ENCODE measurements at places on chromosomes 11 and 22.

- peaks cover 1% of the 10 kb centered on the region for H3K36me3 ChIP-seq
- no peak overlapping the region for H3K4me3 ChIP-seq
- peak; percentile 33 for DNase-seq
- peak overlapping the region; percentile 92 for H3K27ac ChIP-seq
- peaks cover 74% of the 10 kb centered on the region for H3K4me1 ChIP-seq
- H3K27me3 ChIP-seq: no peaks in the 10 kb centered on the region
Observed at GRCh38 chr11:124748481-124749343, 3.3 kb downstream of the VSIG2 start.

DNA sequence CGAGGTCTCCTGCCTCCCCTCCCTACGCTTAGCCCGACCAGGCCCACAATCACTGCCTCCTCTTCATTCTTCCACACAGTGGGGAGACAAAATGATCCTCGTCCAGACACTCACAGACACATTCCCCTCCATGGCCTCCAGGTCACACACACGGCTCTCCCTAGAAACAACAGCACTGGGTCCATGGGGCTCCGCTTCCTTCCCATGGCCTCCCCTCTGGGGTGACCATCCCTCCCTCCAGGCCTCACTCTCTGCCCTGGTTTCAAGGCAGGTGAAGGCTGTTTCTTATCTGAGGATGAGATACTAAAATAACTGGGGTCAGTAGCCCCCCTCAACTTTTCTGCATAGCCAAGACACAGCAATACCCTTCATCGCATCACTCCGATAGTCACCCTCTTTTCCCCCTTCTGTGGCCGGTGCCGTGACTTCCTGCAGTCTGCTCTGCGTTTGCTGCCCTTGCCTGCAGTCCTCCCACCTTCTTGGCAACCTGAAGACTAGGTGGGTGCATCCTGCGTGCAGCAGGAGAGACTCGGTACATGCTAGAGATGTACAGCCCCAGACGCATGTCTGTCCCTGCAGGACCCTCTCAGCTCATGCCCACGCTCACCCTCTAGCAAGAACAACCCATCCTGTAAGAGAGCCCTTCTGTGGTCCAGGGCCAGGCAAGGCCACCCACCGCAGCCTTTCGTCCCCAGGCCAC, 55.8 kb downstream of the CD6 start:
- no peaks in the 10 kb centered on the region for H3K27me3 ChIP-seq
- no peak overlapping the region for H3K27ac ChIP-seq
- H3K4me1 ChIP-seq: peaks cover 3% of the 10 kb centered on the region
- no peak for DNase-seq
- no peak overlapping the region for H3K4me3 ChIP-seq

DNA sequence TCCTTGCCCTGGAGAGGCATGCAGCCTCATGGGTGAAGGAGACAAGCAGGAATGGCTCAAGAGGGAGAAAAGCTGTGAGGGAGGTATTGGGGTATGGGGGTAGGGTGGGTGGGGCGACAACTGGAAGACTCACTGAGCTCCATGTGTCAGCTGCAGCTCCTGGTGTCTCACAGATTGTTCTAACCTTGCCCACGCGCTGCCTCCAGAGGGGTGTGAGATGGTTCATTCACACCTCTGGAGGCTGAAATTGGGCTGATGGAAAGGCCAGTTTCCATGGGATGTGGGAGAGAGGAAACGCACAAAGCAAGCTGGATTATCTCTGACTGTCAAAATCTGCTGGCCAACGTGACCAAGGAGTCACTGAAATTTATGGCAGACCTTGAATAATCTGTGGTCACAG, 400.4 kb upstream of the NARS2 start:
- no peaks in the 10 kb centered on the region for H3K27me3 ChIP-seq
- no peak overlapping the region for H3K4me3 ChIP-seq
- no peak overlapping the region for H3K27ac ChIP-seq
- no peak for DNase-seq

GRCh38 chr11:21110415-21110814, 441.0 kb downstream of the NELL1 start:
- DNase-seq: no peak
- no peak overlapping the region for H3K4me3 ChIP-seq
- no peaks in the 10 kb centered on the region for H3K36me3 ChIP-seq
- no peaks in the 10 kb centered on the region for H3K4me1 ChIP-seq
- H3K27me3 ChIP-seq: no peaks in the 10 kb centered on the region

GRCh38 chr11:82823647-82824619, 76.3 kb downstream of the PRCP start:
- H3K36me3 ChIP-seq: no peaks in the 10 kb centered on the region
- no peak overlapping the region for H3K27ac ChIP-seq
- DNase-seq: peak; percentile 3
- H3K27me3 ChIP-seq: no peaks in the 10 kb centered on the region

- no peak overlapping the region for H3K27ac ChIP-seq
- H3K4me1 ChIP-seq: peaks cover 11% of the 10 kb centered on the region
- no peaks in the 10 kb centered on the region for H3K27me3 ChIP-seq
- no peak for DNase-seq
Observed at GRCh38 chr11:72001285-72001684, 2.6 kb downstream of the IL18BP start.

DNA sequence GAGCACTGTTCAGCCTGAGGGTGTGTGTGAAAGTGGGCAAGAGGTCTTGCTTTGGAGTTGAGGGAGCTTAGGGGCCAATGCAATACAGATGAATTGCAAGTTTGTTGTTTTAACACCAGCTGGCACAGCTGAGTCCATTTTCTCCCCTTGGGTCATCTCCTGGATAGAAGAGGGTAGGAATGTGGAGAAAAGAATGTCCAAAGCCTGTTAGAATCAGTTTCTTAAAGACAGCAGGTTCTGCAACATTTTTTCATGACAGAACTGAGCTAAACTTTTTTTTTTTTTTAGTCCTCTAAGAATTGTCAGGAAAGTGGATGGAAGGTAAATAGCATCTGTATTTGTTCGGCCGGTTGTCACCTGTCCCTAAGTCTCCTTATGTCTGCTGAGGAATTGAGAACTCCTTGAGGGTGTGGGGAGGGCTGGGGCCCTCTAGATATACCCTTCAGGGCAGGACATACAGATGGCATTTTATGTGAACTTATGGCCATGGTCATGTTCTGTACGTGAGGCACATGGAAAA, 211.1 kb upstream of the CADM1 start:
- peaks cover 23% of the 10 kb centered on the region for H3K4me1 ChIP-seq
- H3K4me3 ChIP-seq: no peak overlapping the region
- no peak overlapping the region for H3K27ac ChIP-seq
- H3K27me3 ChIP-seq: no peaks in the 10 kb centered on the region

- peaks cover 17% of the 10 kb centered on the region for H3K27me3 ChIP-seq
- no peaks in the 10 kb centered on the region for H3K36me3 ChIP-seq
- DNase-seq: no peak
- no peak within 1 kb of the TSS for H3K27ac ChIP-seq
Observed at GRCh38 chr22:29315286-29316140, at the start of gene RASL10A. Gene RASL10A, minus strand, starts transcription at chr22:29315697. Its CDS starts 451 bp downstream, at chr22:29315246.

GRCh38 chr22:35209203-35209602, 48.1 kb upstream of the HMGXB4 start:
- H3K27ac ChIP-seq: no peak overlapping the region
- DNase-seq: no peak
- H3K36me3 ChIP-seq: no peaks in the 10 kb centered on the region
- no peaks in the 10 kb centered on the region for H3K27me3 ChIP-seq
- no peak overlapping the region for H3K4me3 ChIP-seq

GRCh38 chr11:13465909-13466371, 2.9 kb upstream of the BTBD10 start:
- H3K27me3 ChIP-seq: no peaks in the 10 kb centered on the region
- DNase-seq: no peak
- H3K4me1 ChIP-seq: peaks cover 5% of the 10 kb centered on the region
- no peak overlapping the region for H3K27ac ChIP-seq
- H3K4me3 ChIP-seq: no peak overlapping the region
- no peaks in the 10 kb centered on the region for H3K36me3 ChIP-seq

- no peaks in the 10 kb centered on the region for H3K27me3 ChIP-seq
- H3K36me3 ChIP-seq: no peaks in the 10 kb centered on the region
- no peak overlapping the region for H3K4me3 ChIP-seq
- H3K4me1 ChIP-seq: peaks cover 48% of the 10 kb centered on the region
- no peak overlapping the region for H3K27ac ChIP-seq
Observed at GRCh38 chr22:46622081-46622521, 1.9 kb downstream of the GRAMD4 start.

DNA sequence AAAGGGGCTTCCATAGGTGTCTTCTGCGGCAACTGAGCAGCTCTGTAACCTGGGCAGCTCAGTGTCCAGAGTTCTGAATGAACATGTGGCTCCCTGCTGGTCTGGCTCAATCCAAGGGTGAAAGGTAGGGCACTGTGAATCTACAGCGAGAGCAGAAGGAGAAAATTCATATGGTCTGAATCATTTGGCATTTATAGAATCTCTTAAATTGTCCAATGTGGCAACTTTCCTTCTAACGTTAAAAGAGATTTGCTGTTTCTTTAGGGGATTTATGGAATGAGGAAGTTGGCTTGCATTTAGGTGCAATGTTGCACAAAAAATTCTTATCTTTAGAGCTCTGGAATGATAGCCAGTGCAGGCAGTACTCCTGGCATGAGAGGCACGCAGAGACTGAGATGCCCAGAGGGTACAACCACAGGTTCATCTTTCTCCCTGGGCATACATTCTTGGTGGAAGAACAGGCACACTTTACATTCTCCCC, 17.0 kb downstream of the ATXN10 start:
- H3K36me3 ChIP-seq: peaks cover 7% of the 10 kb centered on the region
- peaks cover 37% of the 10 kb centered on the region for H3K4me1 ChIP-seq
- peak overlapping the region; percentile 59 for H3K27ac ChIP-seq

DNA sequence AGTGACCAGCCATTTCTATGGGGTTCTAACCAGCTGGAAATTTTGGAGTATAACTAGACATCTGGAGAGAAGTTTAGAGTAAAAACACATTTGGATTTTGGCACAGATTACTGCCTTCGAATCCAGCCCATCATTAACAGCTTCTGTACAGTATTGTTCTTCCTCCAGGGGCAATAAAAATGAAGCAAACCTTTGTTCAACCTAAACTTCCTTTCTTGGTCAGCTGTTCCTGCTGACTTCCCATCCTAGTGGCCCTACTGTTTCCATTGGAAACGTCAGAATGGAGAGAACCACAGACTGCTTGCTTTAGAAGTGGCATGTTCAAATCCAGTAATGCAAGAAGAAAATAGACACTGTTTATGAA, 203.7 kb upstream of the MTMR2 start:
- H3K27me3 ChIP-seq: no peaks in the 10 kb centered on the region
- H3K27ac ChIP-seq: no peak overlapping the region
- no peak overlapping the region for H3K4me3 ChIP-seq
- no peak for DNase-seq

DNA sequence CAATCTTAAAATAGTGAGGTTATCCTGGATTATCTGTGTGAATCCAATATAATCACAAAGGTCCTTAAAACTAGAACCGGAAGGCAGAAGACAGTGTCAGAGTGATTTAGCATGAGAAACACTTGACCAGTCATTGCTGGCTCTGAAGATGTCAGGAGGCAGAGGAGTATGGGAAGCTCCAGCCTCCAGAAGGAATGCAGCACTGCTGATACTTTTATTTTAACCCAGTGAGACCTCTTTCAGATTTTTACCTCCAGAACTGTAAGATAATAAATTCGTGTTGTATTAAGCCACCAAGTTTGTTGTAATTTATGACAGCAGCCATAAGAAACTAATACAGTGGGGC, 134.4 kb upstream of the ZC3H12C start:
- H3K4me3 ChIP-seq: no peak overlapping the region
- H3K27ac ChIP-seq: no peak overlapping the region
- DNase-seq: no peak
- no peaks in the 10 kb centered on the region for H3K4me1 ChIP-seq
- H3K27me3 ChIP-seq: no peaks in the 10 kb centered on the region

DNA sequence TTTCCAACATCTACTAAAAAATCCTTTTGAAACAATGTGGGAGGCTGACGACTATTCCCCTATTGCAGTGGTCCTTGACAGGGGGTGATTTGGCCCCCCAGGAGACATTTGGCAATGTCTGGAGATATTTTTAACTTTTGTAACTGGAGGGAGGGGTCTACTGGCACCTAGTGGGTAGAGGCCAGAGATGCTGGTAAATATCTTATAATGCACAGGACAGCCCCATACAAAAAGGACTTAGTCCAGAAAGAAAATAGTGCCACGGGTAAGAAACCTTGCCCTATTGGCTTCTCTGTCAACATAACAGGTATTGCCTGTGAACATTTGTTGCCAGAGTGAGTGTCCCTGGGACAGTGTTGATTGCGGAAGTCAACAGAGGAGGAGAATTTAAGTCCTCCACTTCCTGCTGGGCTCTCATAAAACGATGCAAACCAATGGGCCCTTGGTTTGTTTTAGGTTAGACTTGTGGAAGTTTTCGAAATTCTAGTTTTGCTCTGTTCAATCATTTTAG, 101.6 kb downstream of the MAML2 start:
- H3K27me3 ChIP-seq: no peaks in the 10 kb centered on the region
- DNase-seq: no peak
- H3K36me3 ChIP-seq: no peaks in the 10 kb centered on the region
- no peak overlapping the region for H3K27ac ChIP-seq

DNA sequence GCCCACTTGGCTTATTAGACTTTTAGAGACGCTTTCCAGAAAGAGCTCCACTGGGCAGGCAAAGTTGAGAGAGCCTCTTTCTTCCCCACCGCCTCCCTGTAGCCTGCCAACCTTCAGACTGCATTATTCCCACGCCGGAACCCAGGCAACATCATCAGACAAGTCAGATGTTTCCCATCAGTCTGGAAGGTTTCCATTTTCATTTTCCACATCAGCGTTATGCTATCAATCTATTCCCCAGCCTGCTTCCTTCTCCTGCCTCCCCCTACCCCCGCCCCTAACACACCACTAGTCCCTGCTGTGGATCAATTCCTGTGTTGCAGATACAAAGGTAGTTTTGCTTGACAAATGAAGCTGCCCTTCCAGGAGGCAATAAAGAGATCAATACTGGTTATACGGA, 184.8 kb downstream of the DSCAML1 start:
- no peaks in the 10 kb centered on the region for H3K4me1 ChIP-seq
- no peaks in the 10 kb centered on the region for H3K27me3 ChIP-seq
- DNase-seq: no peak
- H3K36me3 ChIP-seq: no peaks in the 10 kb centered on the region
- H3K27ac ChIP-seq: no peak overlapping the region

DNA sequence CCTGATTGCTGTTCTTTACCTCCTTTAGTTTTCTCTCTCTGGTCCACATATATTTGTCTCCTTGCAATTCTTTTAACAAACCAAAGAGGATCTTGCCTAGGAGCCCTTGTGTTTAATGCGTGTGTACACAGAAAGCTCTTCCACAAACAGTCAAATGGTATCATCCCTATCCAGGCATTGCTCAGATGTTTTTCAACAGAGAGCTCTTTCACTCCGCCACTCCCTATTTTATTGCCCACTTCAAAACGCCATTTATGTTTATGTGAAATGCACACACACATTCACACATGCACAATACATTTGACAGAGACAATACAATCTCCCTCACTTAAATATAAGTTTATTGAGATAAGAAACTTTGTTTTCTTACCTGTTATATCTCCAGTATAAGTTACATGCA, 4.7 kb downstream of the OR5AP2 start:
- no peak overlapping the region for H3K27ac ChIP-seq
- no peaks in the 10 kb centered on the region for H3K36me3 ChIP-seq
- H3K27me3 ChIP-seq: no peaks in the 10 kb centered on the region
- H3K4me1 ChIP-seq: no peaks in the 10 kb centered on the region
- DNase-seq: no peak

GRCh38 chr22:24485608-24486007, 9.5 kb upstream of the UPB1 start:
- H3K36me3 ChIP-seq: no peaks in the 10 kb centered on the region
- no peak overlapping the region for H3K4me3 ChIP-seq
- H3K4me1 ChIP-seq: peaks cover 11% of the 10 kb centered on the region
